Activated gamma-delta T cell (primary cell): ENCODE measurements at places on chromosomes 1 and 21.

DNA sequence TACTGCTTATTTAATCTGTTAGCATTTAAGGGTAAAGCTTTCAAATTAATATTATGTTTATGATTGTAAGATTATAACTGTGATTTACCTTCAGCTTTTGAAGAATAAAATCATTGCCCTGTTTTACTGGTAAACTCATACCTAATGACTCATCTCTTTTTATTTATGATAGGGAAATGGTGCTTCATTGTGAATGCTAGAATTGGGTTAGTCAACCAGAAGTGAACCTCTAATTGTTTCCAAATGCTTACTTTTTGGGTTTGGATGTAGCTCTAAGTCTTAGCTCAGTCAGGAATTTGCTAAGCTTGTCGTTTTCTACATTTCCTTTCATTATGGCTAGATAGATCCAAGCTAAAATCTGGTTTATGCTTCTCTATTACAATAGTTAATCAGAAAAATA lies 59.4 kb downstream of the SLC30A7 start:
- no peak for DNase-seq

DNA sequence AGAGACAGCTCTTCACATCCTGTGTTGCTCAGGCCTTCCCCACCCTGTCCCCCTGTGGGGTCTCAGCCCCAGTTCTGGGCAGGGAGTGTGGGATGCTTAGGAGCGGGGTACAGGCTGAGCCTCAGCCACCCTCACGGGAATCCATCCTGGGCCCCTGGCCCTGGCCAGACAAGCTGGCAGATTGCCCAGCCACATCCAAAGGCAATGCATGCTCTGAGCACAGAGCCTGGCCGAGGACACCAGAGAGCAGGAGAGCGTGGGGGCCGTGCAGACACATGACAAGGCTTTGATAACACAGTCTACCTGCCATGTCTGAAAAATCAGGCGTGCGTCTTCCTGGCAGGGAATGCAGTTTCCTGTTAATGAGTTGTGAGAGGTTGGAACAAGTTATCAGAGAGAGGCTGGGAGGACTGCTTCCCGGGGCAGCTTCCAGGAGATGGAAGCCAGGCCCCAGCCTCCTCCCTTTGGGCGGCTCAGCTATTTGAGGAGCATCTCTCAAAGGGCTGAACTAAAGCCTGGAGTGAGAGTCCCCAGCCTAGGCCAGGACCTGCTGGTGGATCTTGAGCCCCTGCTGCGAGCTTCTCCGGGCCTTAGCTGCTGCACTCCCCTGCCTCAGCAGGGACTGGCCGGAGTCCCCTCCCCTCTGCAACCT lies 72.2 kb upstream of the SELENON start:
- DNase-seq = no peak

DNA sequence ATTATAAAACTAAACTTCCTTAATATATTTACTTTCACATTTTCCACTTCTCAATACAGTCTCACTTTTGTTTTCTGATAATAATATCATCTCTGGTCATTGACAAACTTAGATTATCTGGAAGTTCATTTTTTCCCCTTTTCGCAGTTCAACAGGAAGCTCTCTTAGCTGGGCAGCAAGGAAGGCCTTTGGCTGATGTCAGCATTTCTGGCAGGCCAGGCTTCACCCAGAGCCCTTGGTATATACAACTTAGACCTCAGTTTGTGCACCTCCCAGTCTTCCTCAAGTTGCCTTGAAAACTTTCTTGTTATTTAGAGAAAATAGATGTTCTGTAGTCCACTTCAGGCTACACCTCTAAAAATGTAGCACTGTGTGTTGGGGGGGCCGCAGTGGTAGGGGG lies 1103.6 kb downstream of the AMY1C start:
- DNase-seq = no peak

DNA sequence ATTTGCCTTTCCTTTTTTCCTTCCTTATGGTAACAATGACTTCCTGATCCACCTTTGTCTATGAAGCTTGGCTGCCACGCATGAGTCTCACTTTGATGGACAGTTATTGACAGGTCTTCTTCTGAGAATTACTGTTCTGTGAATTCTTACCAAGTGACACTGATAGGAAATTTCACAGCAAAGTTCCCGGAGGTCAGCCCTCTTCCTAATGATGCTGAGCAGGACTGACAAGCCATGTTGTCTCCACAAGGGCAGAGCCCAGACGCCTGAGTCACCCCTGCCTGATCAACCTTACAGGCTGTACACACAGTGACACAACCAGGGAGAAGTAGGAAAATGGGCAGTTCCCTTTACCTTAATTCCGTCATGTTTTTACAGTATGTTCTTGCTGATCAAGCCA lies 44.2 kb downstream of the ZC3H11B start:
- no peak for DNase-seq

DNA sequence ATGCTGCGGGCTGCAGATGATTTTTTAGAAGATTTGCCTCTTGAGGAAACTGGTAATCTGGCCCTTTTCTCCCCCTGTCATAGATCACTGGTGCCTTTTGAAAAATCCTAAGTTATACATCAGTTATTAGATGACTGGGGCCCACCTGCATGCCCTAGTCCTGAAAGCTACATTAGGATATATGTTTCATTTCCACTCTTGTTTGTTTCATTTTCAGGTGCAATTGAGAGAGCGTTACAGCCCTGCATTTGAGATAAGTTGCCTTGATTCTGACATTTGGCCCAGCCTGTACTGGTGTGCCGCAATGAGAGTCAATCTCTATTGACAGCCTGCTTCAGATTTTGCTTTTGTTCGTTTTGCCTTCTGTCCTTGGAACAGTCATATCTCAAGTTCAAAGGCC lies 8.1 kb upstream of the IFI44 start:
- no peak for DNase-seq

GRCh38 chr1:61005614-61006580 lies 76.5 kb upstream of the NFIA start:
- no peak for DNase-seq

DNA sequence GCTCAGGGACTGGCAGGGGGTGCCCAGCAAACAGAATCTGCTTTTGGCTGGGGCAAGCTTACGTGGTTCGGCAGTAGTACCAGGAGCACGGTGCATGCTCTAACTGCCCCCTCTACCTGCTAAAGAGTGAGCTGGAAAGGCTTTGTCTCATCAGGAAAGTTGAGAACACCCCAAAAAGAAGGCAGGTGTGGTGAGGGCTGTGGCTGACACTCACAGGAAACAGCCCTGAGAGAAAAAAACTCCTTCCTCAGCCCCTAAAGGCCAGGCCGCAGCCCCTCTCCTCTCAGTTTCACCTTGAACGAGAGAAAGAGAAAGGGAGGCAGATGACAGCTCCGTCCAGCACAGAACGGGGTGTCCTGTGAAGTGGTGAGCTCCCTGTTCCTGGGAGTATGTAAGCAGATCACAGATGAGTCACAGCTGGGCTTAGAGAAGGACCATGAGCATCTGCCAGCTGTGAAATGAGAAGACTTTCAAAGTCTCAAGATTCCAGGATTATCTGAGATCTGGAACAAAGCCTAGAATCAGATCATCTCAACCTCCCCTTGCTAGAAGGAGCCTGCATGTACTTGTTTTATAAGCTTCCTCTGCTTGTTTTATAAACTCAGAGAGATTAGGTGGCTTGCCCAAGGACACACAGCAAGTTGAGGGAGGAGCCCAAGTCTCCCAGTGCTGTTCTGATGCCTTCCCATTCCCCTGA lies 13.4 kb downstream of the LAPTM5 start:
- no peak for DNase-seq

GRCh38 chr1:205319081-205320018 lies 2.2 kb downstream of the NUAK2 start:
- no peak for DNase-seq

DNA sequence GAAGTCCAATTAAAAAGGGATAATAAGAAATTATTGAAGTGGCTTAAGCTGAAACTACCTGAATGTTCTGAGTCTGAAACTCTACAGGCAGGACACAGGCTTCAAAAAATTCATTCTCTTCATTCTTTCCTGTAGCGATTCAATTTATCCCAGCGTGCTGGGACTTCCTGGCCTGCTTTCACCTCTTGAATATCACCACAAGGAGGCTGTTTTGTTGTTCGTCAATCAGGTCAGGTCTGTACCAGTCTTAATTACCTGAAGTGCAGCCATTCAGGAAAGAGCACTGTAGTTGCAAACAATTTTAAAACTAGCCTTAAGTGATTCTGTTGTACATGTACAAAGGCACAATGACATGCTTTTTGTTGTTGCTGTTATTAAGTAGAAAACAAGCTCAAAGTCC lies 38.4 kb downstream of the FYB2 start:
- DNase-seq = no peak

DNA sequence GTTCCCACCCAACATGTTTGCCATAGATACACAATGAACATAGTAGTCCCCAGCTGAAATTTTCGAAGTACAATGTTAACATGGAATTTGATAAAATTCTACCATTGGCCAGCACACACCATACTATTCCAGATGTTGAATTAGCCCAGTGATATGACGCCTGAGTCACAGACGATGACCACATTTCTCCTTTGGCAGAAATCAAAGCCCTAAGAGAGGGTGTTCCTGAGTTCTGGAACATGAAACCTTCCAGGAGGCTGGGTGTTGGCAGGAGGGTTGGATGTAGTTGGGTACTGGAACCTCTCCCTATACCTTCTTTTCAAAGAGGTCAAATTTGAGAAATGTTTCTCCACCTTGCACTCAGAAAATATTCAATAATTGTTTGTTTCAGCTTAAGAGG lies 37.8 kb downstream of the LPAR3 start:
- no peak for DNase-seq

DNA sequence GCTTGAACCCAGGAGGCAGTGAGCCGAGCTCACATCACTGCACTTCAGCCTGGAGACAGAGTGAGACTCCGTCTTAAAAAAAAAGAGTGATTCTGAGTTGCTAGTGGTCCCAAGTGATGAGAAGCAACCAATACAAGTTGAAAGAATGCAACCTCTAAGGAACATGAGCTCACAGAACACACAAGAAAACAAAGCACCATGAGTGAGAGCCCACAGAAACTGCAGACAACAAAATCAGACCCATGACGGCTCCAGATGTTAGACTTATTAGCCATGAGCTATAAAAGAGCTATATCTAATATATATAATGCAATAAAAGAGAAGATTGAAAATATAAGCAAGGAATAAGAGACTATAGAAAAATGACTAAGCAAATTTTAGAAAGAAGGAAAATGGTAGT lies 50.0 kb downstream of the MATN1 start:
- no peak for DNase-seq

DNA sequence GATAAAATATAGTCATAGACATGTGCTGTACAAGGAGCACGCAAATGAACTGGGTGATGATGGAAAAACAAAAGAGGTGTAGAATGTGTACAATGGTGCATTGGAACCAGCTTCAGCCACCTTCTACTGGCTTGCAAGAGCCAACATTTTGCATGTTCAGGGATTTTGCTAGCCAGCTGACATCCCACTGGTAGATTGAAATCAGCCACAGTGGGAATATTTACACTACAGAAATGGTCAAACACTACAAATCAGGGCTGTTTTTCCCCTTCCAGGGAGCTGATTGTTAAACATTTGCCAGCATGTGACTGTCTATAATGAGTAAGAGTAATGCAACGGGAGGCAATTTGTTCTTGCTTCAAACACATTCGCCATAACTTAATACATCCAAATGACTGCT lies 23.2 kb downstream of the PMVK start:
- DNase-seq = no peak

GRCh38 chr1:222285526-222285925 lies 262.4 kb downstream of the HHIPL2 start:
- DNase-seq = no peak

DNA sequence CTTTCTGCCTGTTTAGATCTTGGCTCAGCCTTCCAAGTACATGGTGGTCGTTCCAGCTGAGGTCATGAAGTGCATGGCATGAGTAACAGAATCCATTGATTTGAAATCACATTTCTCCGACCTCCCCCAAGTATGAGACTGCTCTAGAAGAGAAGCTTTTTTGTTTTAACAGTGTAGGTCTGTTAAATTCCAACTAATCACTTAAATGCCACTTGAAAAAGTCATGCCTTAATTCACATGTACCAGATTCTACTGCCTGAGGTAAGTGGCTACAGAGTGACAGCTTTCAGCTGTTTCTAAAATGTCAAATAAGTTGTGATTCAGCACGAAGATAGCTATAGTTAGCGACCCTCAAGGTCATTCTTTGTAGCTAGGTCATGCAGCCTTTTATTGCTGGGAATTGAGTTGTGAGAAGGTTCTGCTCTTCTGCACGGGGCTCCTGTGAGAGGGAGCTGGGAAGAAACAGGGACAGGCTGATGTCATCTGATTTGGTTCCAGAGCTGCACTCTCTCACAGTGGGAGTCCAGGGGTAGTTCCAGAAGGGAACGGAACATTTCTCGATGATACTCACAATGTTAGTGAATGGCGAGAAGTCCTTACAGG lies 112.7 kb downstream of the VPS13D start:
- DNase-seq = no peak

- DNase-seq = no peak
These were observed 55.6 kb downstream of the GLUL start for GRCh38 chr1:182335771-182336566.

GRCh38 chr1:7970246-7970645 lies 8.7 kb downstream of the PARK7 start:
- no peak for DNase-seq

DNA sequence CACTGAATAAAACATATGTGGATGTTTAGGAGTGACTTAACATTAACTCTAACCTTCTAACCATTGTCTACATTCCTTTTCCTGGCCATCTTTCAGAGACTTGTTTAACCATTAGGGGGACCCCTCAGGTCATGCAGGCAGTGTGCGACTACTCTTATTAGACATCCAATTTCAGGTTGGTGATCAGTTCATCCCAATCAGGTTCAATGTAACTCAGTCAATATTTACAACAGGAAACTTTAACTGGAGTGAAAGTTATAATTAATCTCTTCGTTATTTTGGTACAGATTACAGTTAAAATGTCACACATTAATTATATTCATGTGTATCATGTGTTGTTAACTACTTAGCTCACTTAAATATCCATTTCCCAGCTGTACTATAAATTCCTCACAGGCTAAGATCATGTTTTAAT lies 68.8 kb upstream of the RGS1 start:
- DNase-seq = no peak

GRCh38 chr1:85575363-85575995 lies 5.1 kb upstream of the CCN1 start:
- DNase-seq = no peak

- no peak for DNase-seq
These were observed 1.3 kb upstream of the TXNIP start for GRCh38 chr1:145997718-145998023.

DNA sequence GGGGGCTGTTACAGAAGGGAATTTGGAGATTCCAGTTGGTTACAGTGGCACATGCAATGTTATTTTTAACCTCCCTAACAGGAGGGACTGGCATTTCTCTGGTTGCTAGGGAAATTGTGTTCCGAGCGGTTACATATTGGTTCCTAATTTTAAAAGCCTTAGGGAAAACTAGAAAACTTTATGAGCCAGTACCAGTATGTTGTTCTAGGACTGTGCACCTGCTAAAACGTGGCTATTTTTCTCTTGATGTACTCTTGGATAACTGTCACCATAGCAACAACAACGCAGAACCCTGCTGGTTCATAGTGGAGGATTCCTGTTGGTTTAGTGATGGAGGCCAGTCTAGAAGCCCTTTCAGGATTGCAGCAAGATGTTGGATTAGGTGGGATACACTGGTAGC lies 68.9 kb upstream of the PGBD5 start:
- no peak for DNase-seq

- DNase-seq = no peak
These were observed 3.7 kb downstream of the SEC16B start for GRCh38 chr1:177966199-177966598.
